Activated CD4-positive, CD25-positive, alpha-beta regulatory T cell (primary cell): ENCODE measurements at places on chromosomes 7 and 10.

DNA sequence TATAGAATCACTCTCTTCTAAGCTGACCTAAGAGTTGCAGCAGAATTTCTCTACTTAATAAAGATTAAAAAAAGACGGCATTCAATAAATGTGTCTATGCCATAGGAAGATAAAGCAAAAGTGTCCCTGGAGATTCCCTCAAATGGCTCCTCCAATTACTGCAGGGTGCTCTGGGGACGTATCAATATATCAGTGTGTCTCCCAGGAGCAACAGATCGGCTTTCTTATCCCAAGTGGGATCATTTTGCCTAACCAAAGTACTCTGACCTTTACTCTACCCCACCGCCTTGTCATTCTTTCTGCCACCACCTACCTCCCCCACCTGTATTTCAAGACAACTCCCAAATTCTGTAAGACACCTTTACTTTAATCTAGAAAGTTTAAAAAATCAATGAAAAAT lies 202.0 kb upstream of the SEMA3C start:
- DNase-seq: no peak

DNA sequence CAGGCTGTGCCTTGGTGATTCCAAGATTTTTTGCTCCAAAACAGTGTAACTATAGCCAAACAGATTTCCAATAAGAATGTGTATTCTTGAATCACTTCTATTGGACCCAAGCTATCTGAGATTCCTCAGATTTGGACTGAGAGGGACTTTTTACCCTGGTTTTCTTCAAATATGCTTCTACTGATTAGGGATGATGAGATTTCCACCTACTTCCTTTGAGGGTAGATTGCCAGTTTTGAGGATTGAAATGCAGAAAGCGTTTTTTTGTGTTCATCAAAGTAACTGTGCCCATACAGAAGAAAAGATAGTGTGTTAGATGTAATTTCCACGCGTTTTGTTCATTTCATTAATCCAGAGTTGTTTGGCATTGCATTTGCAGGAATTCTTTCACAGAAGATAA lies 144.9 kb downstream of the CPED1 start:
- DNase-seq: no peak

GRCh38 chr10:79434821-79435251 lies 10.6 kb downstream of the ZCCHC24 start:
- DNase-seq: no peak

DNA sequence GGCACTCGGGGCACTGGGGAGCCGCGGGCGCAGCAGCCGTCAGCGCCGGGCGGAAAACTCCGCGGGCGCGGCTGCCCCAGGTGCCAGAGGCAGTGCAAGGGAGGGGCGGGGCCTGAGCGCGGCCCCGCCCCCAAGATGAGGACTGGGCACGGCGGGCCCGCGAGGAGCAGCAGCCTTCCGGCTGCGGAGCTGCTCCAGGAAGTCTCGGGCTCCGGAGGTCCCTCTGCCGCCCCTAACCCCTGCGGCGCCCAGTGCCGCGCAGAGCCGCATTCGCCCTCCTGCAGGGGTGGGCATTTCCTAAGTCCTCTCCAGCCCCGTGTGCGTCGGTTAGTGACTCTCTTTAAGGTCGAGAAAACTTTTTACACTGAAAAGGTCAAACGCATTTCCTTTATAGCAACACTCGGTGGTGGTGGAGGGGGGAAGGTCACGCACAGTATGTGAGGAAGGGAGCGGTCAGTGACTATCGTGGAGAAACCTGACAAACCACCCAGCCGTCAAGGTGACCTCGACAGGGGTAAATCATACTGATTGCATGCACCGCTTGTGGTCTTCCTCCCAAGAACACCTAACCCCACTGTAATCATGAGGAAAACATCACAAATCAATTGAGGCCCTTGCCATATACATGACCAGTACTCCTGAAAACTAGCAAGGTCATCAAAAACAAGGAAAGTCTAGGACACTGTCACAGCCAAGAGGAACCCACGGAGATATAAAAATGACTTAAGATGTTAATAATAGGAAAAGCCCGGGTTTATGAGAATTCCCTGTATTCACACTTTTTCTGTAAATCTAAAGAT lies at the start of gene ANXA11:
Gene ANXA11 (minus strand): TSS at position 61 of the 800 bp plus-strand sequence. CDS start 32,676 bp downstream, outside the sequence.
- peak; percentile 54 for DNase-seq

GRCh38 chr7:114087653-114088469 lies 169.1 kb upstream of the PPP1R3A start:
- DNase-seq: no peak

GRCh38 chr10:31467791-31468535 lies 148.9 kb downstream of the ZEB1 start:
- DNase-seq: no peak

DNA sequence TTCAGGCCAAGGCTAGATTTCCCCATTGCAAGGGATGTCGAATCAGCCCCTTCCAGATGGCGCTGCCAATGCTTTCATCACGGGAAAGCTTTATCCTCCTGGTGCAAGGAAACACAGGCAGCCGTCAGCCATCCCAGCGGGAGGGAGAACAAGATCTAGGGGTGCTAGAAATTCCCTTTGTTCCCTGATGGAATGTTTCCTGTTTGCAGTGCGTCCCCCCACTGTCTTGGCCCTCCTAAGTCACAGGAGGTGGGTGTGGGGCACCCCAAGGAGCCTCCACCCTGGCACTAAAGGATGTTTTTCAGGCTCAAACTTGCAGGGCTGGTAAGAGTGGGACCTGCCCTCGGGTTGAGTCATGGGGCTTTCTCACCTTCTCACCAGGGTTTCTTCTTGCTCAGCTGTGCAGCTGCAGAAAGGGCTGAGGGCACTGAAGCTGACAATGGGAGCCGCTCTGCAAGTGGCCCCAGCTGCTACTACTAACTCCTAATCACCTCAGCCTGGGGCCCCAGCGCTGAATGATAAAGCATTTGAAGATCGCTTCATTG lies 103.6 kb downstream of the PRPF18 start:
- DNase-seq: no peak

DNA sequence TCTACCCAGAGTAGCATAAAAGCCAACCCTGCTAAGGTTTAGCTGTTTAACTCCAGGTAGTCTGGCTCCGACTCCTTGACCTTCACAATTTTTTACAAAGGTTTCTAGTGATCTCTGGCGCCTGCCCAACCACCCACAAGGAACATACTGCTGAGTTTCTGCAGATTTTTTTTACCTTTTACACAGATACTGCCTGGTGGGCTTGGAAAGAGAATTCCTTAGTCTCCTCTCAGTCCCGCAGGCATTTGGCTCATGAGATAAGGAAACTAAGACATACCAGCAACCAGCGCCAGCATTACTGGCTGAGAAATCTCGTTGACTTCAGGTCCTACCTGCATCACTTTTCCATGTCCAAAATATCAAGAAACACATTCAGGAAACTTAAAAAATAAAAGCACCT lies 51.1 kb upstream of the LYZL1 start:
- DNase-seq: no peak

DNA sequence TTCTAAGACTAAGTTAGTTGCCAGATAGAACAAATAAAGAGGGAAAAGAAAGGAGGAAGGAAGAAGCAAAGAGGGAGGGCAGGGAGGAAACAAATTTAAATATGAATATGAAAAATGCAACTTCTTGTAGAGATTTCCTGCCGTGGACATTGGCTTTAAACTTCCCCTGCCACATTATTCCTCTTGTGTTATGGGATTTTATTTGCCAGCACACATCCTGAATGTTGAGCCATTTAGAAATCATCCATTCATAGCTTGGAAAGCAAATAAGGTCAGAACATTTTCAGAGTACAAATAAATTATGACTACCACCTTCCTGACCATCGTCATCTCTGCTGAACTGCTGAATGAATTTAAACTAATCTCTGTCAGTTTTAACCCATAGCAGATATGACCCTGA lies 911.9 kb upstream of the LRRN3 start:
- no peak for DNase-seq

DNA sequence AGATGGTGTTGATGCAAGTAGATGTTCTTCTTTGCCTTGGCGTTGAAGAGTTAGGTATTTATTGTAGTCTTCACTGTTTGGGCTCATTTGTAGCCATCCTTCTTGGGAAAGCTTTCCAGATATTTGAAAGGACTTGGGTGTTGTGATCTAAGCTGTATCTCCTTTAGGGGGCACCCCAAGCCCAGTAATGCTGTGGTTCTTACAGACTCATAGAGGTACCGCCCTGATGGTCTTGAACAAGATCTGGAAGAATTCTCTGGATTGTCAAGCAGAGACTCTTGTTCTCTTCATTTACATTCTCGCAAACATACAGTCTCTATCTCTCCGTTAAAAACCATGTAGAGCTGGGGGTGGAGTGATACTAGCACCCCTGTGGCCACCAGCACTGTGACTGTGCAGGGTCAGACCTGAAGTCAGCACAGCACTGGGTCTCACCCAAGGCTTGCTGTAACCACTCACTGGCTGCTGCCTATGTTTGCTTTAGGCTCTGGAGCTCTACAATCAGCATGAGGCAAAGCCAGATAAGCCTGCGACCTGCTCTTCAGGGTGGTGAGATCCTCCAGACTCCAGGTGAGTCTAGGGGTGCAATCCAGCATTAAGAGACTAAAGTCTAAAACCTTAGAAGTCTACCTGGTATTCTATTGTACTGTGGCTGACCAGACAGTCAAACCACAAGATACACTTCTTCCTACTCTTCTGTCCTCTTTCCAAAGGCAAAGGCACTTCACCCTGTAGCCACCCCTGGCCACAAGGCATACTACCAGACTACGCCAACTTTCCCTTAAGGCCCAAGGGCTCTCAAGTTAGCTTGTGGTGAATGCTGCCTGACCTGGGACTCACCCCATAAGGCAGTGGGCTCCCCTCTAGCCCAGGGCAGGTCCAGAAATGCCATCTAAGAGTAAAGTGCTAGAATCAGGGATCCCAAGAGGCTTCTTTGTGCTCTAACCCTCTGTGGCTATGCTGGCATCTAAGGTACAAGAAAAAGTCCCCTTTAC lies 209.7 kb upstream of the TMEM196 start:
- DNase-seq: no peak

- no peak for DNase-seq
Observed at GRCh38 chr7:20558963-20559716, 56.3 kb upstream of the ABCB5 start.

DNA sequence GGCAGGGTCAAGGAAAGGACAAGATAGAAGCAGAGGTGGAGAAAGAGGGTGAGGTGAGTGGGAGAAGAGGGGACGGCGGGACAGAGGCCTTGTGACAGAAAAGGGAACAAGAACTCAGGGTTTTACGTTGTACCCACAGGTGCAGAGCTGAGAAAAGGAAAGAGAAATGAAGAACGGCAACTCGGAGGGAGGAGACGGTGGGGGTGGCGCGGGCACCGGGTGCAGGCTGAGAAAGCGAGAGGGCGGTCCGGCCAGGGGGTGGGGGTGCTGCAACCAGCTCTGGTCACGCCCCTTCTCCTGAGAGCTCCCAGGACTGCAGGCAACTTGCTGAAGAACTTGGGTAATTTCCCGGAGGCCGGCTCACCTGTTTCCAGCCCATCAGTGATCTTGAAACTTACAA lies 65.3 kb downstream of the CARD11 start:
- DNase-seq: peak; percentile 72

- no peak for DNase-seq
Observed at GRCh38 chr7:32762925-32763293, 128.7 kb downstream of the KBTBD2 start.

- no peak for DNase-seq
Observed at GRCh38 chr7:103504505-103505135, 58.6 kb upstream of the SLC26A5 start.

GRCh38 chr10:2679646-2680045 lies 387.7 kb upstream of the PFKP start:
- DNase-seq: no peak

DNA sequence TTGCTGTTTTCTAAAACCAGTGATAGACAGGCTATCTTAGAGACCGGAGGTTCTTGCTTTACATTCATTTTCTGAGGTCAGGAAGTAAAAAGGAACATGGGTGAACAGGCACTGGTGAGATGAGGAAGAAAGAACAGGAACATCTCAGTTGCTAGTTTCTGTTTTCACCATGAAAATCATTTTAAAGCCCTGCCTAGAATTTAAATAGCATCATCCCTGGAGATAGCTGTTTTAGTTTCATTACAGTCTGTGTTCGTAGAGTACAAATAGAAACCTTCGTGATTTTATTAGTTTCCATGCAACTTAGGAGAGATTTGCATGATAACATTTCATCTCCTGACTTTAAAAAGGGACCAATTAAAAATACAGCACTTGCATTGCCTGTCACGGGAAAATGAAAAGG lies 14.7 kb downstream of the KCNMA1 start:
- no peak for DNase-seq
